ENCODE measurements at places on chromosomes 3 and 15.
A peak's percentile ranks its signal among the peaks of the same experiment; 100 is the strongest.

DNA sequence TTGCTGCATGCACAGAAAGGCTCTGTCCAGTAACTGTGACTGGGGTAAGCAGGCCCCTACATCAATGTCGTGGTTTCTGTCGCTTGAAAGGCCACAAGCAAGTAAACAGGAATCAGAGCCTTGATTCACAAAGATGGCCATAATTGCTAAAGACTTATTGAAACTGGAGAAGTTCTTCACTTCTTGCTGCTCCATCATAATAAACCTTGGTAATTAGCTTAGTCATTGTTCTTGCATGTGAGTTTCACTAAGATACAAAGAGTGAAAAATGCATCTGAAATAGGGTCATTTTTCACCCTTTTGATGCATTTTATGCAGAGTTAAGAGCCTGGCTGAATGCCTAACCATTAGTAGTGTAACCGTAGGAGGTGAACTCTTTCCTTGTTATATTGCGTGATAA, 3.2 kb downstream of the SEMA6D start:
- DNase-seq, result no peak

GRCh38 chr3:129474984-129475804, 35.2 kb downstream of the IFT122 start:
- DNase-seq, result no peak

DNA sequence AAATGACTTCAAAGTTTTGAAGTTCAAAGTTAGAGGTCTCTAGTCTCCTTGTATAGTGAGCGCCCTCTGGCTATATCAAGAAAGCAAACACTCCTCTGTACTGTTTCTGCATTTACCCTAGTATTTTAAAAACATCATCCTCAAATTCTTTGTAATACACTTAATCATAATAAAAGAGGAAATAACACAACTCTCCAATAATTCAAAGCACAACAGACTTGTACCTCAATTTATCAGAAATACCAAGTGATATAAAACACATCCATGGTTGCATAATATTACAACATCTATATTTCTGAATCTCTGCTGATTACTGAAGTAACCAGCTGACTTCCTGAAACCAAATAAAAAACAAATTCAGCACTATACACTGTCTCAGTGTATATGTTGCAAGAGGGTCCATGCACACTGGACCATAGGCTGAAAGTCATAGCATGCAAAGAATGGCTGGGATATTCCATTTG, 12.5 kb downstream of the PLOD2 start:
- no peak for DNase-seq

DNA sequence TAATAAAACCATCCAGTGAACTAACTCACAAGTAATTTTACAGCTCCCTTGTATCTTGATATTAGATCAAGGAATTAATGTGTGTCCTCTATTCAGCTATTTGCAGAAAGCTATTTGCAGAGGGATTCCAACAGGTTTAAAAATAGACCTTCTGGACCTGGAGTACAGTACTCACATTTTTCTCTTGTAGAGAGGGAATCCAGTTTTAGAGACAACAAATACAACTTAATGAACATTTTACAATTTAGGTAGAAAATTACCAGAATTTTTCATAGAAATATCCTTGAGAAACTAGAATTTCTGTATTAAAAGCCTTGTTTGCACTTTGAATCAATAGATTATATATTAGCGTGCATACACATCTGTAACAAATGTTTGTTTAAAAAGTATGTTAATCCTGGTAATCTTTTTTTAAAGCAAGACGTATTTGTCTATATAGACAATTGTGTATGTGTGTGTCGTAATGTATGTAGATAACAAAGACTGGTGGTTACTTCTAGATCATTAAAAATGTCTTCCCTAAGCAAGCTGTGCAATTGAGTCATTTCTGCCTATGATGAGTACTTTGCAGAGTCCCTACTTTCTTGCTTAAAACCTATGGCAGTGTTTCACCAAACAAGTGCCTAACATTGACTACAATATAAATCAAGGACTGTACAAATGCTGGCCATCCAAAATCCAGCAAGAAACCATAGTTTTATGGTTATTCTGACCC, 57.9 kb downstream of the PPP2R3A start:
- no peak for DNase-seq

DNA sequence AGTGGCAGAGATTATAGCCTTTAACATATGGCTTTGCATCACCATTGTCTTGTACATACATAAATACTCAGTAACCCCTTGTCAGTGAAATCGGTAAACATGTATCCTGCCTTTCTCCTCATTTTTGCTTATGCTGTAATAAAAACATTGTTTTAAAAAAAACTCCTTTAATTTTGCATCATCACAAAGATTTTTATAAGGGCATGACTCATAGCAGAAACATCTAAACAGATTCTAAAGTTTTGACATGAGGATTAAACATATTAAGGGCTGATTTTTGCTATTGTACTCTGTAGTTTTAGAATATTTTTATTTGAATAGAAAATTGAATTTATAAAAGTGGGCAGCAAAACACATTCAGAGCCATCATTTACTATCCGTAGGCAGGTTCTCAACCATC, 275.9 kb downstream of the ZIC4 start:
- DNase-seq, result no peak

- DNase-seq, result no peak
These were observed 16.4 kb upstream of the CBLB start for GRCh38 chr3:105885256-105885655.

- DNase-seq, result no peak
These were observed 34.0 kb downstream of the PCSK6 start for GRCh38 chr15:101455291-101456025.

DNA sequence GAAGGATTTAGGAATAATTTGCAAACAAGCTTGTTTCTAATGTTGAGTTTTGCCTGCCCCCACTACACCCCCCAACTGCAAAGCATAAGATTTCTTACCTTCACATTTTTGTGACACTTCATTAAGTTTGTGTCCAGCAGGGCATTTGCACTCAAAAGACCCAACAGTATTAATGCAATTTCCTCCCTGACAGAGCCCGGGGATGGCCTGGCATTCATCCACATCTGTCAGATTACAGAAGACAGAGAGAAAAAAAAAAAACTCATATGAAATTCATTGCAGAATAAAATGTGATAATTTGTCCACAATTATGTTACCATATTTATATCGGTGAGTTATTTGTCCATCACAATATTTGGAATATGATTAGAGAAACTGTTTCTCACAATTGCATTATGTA, 111.5 kb downstream of the FBN1 start:
- DNase-seq, result no peak

GRCh38 chr3:150104564-150104963, 133.9 kb upstream of the PFN2 start:
- no peak for DNase-seq

DNA sequence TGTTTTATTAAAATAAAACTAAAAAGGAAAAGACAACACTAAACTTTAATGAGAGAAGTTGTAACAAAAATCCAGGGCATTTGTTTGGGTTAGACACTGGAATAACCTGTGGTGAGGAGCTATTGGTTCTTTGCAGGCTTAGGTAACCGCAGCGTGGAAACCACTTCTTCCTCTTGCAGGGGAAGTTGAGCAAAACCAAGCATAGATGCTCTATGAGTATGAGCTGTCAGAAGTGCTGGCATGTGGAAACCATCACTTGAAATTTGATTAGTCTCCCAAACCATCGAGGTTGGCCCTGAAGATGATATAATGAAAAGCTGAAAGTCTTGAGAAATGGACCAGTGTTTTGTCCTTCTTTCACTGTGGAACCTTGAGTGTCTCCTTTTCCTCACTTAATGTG, 127.1 kb upstream of the RBMS3 start:
- peak; percentile 84 for DNase-seq

DNA sequence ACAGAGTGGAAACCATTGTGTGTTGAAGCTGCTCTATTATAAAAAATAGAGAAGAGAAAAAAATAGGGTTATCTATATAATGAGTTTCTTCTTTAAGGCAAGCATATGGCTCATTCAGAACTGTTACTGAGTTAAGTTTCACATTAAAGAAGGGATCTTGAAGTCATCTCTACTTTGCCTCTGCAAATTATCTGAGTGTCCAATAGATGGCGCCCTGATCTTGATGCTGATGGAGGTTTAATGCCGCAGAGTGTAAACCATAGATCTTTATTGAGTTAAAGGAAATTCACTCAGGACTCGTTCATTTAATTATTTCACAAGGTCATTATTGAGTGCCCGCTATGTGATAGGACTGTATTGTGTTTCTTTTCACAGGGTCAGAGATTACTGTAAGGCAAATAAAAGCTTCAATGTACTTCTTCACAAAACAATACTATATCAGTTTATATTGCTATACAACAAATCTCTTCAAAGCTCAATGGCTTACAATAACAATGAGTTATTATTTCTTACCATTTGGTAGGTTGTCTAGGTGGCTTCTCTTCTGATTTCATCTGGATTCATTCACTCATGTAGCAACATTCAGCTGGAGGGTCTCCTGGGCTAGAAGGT, 171.4 kb downstream of the NSUN3 start:
- no peak for DNase-seq

GRCh38 chr15:39347453-39347852, 233.4 kb upstream of the THBS1 start:
- no peak for DNase-seq

DNA sequence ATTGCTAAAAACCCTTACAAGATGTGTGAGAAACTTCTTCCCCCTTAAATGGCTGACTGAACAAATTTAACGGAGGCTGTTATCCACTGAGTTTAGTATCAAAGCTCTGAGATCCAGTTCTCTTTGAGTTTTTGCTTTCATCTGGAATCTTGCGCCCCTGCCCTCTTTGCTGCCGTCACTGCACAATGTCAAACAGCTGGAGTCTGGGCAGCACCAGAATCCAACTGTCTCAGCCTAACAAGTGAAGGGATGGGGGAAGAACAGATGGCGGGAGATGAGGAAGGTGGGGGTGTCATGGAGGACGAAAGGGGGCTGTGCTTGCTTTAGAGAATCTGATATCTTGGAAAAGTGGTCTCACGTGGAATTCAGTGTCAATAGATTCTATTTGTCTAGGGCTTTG, 7.0 kb upstream of the BOC start:
- no peak for DNase-seq

DNA sequence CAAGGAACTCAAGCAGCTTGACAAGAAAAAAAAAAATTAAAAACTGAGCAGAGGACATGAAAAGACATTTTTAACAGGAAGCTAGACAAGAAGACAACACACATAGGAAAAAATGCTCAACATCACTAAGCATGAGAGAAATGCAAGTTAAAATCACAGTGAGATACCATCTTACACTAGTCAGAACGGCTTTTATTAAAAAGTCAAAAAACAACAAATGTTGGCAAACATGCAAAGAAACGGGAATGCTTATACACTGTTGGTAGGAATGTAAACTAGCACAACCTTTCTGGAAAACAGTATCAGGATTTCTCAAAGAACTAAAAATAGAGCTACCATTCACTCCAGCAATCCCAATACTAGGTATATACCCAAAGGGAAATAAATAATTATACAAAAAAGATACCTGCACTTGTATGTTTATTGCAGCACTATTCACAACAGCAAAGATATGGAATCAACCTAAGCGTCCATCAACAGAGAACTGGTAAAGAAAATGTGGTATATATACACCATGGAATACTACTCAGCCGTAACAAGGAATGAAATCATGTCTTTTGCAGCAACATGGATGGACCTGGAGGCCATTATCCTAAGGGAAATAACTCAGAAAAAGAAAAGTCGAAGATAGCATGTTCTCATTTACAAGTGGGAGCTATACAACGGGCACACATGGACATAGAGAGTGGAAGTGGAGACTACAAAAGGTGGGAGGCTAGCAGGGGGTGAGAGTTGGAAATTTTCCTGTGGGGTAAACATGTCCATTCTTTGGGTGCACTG, 5.2 kb downstream of the GOLIM4 start:
- DNase-seq, result no peak

GRCh38 chr3:9122732-9123364, 126.6 kb downstream of the SRGAP3 start:
- DNase-seq, result no peak

DNA sequence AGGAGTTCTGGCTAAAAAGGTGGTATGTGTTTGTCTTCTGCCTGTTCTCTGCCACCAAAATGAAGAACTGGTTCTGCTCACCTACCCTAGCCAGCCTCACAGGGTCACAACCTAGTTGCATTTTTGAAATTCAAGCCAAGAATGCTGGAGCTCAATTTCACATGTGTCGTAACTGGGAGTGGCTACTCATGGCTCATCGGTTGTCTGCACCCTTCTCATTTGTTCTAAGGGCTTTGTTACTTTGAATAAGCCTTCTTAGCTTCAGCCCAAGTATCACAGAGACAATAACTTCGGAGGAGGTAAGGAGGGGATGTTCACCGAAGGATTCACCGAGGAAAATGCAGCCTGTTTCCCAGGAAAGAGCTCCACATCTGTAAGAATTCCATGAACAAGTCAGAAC, 134.3 kb upstream of the RARB start:
- DNase-seq, result no peak

DNA sequence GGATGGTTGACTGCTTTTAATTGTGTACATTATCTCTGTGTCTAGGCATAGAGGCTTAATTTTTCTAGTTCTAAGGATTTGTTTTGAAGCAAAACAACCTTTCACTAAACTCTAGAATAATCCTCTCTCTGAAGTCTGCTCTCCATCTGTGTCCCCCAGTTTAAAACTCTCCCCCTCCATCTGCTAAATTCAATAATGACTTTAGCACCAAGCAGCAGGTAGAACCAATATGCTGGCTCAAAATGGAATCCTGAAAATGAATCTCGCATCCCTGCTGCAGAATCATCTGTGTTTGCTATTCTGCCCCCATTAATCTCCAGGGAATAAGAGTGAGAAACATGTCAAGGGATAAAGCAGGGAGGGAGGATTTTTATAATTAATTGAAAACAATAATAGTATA, 111.8 kb downstream of the TUSC7 start:
- DNase-seq, result no peak

- no peak for DNase-seq
These were observed 5.9 kb upstream of the KLHL25 start for GRCh38 chr15:85800478-85801123.

GRCh38 chr15:54619180-54619579, 577.6 kb downstream of the RSL24D1 start:
- DNase-seq, result no peak

DNA sequence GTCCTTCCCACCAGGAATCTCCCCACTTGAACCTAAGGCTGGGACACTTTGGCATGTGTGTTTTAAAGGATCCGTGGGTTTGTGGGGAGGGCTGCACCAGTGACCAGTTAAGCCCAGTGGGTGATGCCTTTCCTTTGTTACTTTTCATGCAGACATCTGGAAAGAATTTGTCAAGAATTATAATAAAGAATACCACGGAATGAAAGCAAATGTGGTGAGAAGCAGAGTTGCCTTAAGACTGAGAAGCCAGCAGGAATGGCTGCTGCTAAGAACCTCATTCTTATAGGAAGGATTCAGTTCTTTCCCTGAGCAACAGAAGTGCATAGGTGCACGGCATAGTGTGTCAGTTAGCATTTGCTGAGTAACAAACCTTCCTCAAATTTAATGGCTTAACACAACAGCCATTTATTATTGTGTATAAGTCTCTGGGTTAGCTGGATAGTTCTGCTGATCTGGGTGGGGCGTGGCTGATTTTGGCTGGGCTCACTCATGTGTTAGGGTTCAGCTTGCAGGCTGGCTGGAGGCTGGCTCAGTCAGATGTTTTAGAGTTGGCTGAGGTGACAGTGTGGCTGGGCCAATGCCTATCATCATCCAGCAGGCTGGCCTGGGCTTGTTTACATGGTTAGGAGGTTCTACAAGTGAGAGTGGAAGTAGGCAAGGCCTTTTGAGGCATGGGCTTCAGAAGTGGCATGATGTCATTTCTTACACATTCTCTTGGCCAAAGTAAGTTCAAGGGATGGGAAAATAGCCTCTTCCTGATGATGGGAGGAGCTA, 262.7 kb upstream of the CTDSPL start:
- DNase-seq, result no peak

GRCh38 chr3:37237252-37237651, 62.9 kb upstream of the LRRFIP2 start:
- DNase-seq, result no peak

All from T-helper 1 cell (primary cell).